ENCODE measurements at places on chromosomes 5 and 9. TPM values are rescaled to one million over a fixed set of nuclear protein-coding genes. Genes with fewer than 3 reads are reported as not detected.

DNA sequence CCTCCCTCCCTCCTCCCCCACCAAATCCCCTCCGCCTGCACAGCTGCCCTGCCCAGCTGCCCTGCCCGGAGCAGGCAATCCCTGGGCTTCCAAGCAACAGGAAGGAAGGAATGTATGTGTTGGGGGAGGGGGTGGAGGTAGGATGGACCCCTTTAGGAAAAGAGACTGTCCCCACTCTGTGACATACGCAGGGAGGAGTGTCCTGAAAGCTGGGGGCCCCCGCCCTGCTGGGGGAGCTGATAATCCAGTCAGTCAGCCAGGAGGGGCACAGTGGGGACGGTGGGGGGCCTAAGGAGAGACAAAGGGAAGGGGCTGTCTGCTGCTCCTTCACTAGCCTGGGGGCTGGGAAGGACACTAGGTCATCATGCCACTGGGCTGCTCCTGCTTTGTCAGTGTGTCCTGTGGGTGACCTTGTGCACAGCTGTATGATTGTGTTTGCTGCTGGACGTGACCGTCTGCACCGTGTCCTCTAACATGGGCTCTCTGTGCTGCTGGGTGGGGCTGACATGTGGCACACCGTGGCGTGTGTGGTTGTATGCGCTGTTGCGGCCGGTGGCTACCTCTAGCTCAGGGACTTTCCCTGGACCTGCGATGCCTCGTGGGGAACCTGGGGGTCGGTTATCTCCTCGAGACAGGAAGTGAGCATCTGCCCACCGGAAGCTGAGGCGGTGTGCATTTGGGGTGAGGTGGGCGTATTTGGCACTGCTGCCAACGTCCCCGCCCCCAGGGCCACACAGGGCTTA, 3.0 kb downstream of the N4BP3 start:
- DNase-seq = no peak

DNA sequence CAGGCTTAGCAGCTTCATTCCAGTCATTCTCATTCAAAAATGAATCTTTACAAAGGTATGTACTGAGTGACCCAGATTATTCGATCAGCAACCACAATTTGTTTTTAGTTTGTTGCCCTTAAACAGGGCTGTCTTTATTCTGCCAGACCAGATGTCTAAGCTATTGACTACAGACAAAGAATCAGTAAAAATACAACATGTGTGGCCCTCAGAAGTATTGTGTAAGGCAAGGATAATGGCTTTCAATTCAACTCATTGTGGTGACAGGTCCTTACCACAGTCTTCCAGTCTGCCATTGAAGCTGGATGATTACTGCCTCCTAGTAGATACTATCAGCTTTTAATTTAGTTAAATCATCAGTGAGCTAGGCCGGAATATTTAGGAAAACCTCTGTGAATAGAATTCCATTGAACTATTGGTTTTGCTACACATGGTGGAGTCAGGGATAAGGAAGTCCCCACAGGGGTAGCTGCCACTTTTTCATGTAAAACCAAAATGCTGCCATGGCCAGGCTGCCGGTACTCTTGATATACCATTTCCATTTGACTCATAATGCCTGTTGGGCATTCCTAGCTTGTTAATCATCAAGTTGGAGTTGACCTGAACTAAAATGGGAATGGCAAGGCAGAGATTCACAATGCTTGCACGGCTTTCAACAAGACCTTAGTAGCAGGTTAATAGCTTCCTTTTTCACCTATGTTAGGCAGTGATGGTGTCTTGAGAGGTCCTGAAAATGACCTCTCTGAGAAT, 175.6 kb downstream of the MEF2C start:
- no peak for DNase-seq

DNA sequence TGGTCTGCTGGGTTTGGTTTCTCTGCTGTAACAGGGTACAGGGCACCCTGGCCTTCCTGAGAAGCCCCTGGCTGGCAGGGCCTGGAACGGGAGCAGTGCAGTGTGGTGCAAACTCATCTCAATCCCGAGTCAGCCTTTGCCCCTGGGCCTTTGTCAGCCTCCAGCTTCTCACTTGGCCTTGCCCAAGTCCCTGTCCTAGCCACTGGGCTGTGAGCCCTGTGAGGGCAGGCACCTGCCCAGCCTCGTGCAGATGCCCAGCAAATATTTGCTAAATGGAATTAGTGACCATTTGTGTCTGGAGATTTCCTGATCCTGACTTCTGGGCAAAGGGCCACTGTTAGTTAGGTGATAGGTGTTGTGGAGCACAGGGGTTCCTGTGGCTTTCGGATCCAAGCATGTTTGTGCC, 13.0 kb downstream of the RGS3 start:
- DNase-seq = peak; percentile 29

- no peak for DNase-seq
Observed at GRCh38 chr5:83167538-83167937, 90.2 kb downstream of the XRCC4 start.

- DNase-seq = no peak
Observed at GRCh38 chr9:15344191-15344590, 37.2 kb upstream of the TTC39B start.

GRCh38 chr5:146718609-146719008, 159.9 kb downstream of the PPP2R2B start:
- DNase-seq = no peak

DNA sequence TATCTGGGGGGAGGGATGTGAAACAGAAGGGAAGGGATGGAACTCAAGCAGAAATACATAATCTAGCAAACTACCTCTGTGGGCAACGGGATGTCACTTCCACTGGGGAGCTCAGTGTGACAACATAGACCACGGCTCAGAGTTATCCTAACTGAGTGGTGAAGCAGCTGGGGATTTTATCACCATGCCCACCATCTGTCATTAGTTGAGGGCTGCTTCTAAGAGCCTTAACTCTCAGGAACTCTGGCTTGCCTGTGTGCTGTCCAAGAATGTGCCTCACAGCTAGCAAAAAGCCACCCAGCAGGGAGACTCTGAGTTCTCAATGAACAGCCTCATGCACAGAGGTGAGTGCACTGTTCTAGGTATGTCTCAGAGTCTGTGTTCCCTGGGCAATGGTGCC, 90.6 kb upstream of the CXCL14 start:
- DNase-seq = no peak

The ZNF608 gene
- total RNA-seq = 20.4 TPM
